Stimulated activated CD4-positive, alpha-beta T cell treated with anti-CD3 and anti-CD28 coated beads, Interleukin-15, amount 100 ng/mL, for 48 hours (primary cell): ENCODE measurements at places on chromosomes 1 and 21.

- no peak for DNase-seq
Observed at GRCh38 chr1:3162322-3162882, 93.4 kb downstream of the PRDM16 start.

GRCh38 chr1:165841582-165842017 is 14.2 kb downstream of the UCK2 start:
- no peak for DNase-seq

GRCh38 chr1:2530513-2531361 is 674 bp upstream of the HES5 start:
- DNase-seq, result no peak

DNA sequence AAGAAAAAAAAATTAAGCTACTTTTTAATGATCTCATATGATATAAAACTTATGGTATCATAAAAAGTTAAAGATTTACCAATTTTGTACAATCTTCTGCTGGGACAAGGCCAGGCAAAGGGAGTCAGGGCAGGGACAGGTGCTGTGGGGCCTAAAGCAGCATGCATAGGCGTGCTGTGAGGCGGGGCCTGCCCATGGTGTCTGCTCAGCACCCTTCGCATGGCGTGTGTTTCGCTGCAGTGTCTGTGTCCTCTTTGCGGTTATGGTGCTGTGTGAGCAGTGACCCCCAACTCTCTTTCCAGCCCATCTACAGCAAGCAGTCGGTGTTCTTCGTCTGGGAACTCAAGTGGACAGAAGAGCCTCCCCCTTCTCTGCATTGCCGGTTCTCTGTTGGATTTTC is 13.4 kb upstream of the PWP2 start:
- no peak for DNase-seq

DNA sequence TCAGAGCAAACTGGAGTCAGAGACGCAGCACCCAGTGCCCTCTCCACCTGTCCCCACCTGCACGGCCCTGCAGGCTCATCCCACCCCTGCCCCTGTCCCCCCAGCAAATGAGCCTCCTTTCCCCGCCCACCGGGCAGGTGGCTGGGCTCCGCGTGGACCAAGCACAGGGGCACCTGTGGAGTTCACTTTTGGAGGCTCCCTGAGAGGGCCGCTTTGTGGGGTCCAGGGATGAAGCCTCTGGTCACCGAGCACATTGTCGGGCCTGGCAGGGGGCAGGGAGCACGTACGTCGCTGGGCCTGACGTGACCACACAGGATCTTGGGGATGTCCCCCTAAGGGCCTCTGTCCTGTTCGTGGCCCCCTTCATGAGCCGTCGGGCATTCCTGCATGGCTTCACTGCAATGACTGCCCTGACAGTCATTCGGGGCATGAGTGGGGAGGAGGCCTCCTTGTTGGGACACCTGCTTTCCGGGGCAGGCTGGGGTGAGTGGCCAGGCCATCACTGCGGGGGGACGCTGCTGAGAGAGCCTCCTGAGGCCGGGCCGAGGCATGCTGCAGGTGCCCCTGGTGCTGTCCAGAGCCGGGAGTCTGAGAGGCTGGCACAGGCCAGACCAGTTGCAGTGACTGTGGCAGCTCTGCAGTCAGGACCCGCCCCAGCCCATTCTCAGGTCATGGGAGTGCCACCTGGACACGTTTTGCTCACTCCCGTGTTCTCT is 19.7 kb downstream of the SLX9 start:
- DNase-seq, result no peak

DNA sequence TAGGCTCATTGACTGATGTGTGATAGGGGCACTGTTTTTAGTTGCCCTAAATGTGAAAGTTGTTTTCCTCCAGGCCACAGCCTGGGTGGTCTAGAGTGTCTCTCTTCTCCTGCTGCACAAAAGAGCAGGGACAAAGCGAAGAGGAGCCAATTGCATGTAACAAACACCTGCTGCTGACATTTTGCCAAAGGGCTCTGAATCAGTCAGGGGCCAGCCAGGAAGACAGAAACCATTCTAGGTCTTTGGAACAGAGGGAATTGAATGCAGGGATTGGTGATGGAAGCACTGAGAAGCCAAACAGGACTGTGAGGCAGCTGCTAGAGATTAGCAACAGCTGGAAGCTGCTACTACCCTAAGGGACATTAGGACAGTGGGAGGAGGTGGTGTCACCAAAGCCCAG is 185.3 kb upstream of the POU3F1 start:
- DNase-seq, result no peak

- no peak for DNase-seq
Observed at GRCh38 chr1:227785805-227786671, 29.4 kb upstream of the PRSS38 start.

GRCh38 chr1:210123924-210124589 is 108.5 kb upstream of the SERTAD4 start:
- no peak for DNase-seq
